ENCODE measurements at places on chromosomes 5 and 9.

DNA sequence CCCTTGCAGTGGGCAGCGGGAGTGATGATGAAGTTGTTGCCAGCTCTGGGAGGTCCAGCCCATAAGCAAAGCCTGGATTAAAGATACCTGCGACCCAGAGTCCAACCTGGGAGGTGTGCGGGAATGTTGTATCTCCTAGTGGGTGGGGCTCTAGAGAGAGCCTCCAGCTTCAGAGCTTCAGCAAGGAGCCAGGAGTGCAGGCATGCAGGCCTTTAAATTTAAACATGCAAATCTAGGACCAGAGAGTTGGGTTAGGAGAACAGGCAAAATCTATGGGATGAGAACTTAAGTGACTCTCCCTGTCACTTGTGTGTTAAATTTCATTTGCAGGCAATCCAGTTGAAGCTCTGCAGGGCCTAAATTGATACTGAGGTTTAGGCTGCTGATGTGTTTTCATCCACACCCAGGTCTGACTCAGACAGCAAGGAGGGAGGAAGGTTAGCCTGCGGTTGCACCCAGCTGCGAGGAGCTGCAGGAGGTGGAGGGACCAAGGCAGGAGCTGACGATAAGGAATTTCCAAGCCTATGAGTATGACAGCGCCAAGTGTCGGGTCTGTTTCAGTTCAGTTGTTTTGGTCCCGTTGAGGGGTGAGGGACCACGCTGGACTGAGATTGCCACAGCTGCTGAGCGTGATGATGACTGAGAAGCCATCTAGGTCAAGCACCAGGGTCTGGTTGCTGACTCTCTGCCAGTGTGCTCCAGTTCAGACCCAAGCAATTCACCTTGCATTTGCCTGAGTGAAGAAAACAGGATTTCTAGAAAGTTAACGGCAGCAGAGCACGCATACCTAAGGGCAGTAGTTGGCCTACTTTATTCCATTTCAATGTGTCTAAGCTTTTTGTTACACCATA lies 243.0 kb downstream of the ICE1 start:
- no peak for DNase-seq

DNA sequence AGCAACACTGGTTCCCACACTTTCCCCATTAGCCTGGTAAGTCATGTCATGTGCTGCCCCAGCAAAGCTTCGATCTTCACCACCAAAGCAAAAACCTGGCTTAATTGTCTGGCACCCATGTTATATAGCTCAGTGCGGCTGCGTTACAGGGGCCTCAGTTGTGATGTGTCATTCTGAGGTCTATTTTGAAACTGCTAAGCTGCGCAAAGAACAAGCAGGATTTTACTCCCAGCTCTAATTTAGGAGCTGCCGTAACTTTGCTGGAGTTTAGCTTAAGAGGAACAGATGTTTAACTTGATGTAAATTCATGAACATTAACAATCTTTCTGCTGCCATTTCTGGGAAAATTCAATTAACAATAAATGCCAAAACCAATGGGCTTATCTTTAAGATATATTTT lies 274.1 kb downstream of the HSPA4 start:
- DNase-seq = no peak

GRCh38 chr5:121816164-121816563 lies 35.5 kb upstream of the FTMT start:
- DNase-seq = no peak

GRCh38 chr5:139696894-139697658 lies 48.9 kb downstream of the CXXC5 start:
- DNase-seq = no peak

DNA sequence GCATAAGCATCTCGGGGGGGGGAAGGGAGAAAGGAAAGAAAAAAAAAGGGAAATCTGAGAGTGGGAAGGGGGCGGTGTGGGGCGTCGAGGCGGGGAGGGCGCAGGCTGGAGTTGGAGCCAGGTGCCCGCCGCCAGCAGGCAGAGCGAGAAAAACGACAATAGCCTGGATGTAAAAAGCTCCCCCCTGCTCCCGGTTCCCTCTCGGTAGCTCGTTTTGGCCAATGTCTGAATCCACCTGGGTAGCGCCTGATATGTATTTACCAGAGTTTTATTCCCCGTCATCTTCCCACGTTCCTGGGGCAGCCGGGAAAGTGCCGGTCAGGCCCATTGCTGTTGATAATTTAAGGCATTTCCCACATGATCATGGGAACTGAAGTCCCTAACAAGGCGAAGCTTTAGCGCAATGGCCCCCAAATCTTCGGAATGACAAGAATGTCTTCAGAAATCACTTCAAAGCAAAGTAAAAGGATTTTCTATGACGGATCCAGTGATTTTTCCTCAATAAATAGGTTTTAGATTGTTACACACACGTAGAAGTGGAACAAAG lies 3.0 kb upstream of the OTP start:
- no peak for DNase-seq
